Activated CD4-positive, CD25-positive, alpha-beta regulatory T cell treated with anti-CD3 and anti-CD28 coated beads, Interleukin-2, amount 50 U/mL, for 24 hours (primary cell): ENCODE measurements at places on chromosomes 12 and 14.

DNA sequence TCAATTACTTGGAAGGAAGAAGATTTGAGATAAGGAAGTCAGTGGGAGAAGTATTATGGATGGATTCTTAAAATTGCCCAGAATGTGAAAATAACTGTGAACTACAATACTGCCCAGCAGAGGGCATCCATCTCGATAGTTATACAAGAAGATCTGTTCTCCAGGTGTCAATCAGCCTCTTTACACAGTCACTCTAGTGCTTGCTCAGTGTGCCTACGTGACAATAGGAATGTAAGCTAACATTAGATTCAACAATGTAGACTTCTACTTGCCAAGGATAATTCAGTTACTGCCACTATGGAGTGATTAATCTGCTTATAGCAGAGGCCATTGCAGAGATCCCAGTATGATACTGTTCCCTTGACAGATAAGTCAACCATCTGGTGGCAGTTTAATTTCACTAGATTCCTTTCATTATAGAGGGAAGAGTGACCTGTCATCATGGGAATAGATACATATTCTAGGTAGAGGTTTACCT lies 10.6 kb upstream of the MAP4K5 start:
- ATAC-seq: peak; percentile 73

DNA sequence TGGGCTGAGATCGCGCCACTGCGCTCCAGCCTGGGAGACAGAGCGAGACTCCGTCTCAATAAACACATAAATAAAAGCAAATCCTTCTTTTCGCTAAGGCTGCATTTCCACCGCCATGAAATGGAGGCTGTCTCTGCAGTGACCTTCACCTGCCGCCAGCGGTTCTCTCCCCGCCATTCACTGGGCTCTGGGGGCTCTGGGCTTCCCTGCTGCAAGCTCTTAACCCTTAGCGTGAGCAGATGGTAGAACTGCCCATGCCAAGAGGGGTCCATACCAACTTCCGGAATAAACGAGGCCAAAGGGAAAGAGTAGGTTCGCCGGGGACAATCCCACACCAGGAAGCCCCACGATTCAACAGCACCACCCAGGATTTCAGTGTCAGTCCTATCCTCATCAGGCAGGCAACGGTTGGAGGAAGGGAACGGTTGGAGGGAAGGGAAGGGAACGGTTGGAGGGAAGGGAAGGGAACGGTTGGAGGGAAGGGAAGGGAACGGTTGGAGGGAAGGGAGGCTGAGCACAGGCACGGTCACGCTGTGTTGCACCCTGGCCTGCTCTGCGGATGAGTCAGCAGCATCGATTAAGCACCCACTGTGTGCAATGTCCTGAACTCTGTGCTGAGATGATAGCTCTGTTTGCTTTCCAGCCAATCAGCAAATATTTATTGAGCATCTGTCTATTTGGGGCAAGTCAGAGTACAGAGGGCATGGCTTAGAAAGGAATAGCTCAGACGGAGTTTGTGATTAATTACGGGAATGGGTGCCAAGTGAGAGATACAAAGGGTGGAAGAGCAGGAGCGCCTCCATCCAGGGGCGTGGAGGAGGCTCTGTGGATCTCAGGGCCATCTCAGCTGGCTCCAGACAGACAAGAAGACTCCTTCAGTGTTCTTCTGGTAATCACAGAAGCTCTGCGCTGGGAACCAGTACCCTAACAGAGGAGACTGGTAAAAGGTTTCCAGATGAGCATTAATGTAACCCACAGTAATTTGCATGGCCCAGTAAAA lies 77.9 kb downstream of the NINJ2 start:
- ATAC-seq: no peak

- peak; percentile 29 for ATAC-seq
Measured at GRCh38 chr14:73467377-73467776, 9.0 kb upstream of the NUMB start.

GRCh38 chr12:122389677-122390076 lies 32.8 kb downstream of the CLIP1 start:
- no peak for ATAC-seq

DNA sequence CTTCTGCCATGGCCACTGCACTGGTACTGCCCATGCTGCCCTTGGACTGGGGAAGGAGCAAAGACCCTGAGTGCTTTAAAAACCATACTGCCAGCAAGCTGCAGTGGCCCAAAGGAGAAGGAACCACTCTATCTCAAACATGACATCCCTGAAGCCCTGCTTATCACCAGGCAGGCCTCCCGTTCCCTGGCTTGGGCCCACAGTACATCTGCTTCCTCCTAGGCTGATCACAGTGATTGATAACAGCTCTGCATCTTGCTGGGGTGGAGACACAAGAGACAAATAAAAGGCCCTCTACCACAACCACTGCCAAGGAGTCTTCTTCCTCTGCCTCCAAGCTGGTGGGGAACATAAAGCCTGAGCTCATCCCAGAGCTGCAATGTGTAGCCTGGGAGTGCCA lies 567.5 kb downstream of the TRHDE start:
- ATAC-seq: no peak

- ATAC-seq: no peak
Measured at GRCh38 chr12:52156311-52156710, 35.5 kb downstream of the KRT80 start.

GRCh38 chr14:69838881-69839416 lies 40.3 kb upstream of the SMOC1 start:
- ATAC-seq: no peak
